ENCODE measurements at places on chromosomes 3 and 15.

DNA sequence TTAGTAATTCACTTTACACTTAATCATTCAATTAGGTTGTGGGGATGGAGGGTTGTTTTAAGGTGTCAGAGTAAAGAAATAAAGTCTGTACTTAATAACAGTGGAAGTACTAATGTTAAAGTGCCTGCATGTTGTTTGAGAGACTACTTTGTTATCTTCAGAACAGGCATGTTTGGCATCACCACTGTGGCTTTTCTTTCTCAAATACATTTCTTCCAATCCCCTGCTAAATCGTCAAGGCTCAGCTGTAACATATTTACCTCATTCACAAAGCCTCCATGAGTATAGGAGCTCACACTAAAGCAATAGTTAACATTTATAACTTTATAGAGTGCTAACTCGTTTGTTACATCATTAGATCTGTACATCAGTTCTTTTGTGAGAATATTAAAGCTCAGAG lies 2.6 kb downstream of the TIMMDC1 start:
- no peak for DNase-seq

DNA sequence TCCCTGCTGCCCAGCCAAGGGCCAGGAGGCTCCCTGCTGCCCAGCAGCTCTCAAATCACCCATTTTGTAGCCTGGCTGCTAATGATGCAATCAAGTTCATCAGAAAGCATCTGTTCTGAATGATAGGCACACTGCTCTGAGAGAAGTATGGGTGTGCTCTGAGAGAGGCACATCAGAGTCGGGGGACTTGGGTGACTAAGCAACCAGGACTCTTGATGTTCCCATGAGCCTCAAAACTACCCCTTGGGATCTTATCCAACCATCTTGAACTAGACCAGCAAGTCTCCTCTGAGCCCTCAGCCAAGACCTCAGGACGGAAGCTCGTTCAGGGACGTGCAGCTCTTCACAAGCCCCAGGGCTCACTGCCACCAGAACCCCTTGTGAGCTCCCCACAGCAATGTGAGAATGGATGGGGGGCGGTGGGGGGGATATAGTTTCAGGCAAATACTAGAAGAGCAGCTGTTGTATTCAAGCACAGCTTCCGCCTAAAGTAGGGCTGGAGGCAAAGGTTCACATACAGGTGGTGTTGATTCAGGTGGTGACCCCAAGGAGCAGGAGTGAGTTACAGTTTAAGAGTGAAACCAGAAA lies 52.2 kb upstream of the HES1 start:
- DNase-seq = no peak

DNA sequence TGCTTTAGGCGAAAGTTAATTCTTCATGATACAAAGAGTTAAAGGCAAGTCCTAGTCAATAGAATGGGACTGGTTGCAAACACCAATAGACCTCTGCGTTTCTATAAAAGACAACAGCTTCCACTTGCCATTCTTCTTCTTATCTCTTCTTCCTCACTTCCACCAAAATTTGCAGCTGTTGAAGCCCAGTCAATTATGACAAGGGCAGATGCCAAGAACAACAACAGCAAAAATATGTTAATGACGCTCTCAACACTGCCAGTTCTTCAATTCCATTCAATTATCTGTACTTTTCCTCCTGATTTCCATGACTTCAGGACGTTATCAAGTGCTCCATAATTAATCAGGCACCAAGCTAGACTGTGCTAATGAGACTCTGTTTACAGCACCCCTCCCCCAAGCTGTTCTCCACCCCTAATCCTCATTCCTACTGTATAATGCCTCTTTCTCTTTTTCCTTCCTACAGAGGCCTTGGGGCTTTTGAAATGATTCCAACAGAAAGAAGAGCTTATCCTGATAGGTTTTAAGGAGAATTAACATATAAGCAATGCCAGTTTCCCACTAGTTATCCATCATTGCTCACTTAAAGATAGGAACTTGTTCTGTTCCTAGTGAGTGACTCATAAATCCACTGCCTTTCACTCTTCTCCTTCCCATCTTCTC lies 1160.5 kb downstream of the IGSF11 start:
- DNase-seq = peak; percentile 99

GRCh38 chr15:34628577-34629152 lies 45.2 kb upstream of the GOLGA8B start:
- DNase-seq = no peak
